ENCODE measurements at places on chromosomes 5 and 9.
A peak's percentile ranks its signal among the peaks of the same experiment; 100 is the strongest.

- no peak for DNase-seq
Observed at GRCh38 chr5:13246053-13246452, 698.4 kb downstream of the DNAH5 start.

- DNase-seq = no peak
Observed at GRCh38 chr9:115914291-115914690, 239.3 kb upstream of the PAPPA start.

DNA sequence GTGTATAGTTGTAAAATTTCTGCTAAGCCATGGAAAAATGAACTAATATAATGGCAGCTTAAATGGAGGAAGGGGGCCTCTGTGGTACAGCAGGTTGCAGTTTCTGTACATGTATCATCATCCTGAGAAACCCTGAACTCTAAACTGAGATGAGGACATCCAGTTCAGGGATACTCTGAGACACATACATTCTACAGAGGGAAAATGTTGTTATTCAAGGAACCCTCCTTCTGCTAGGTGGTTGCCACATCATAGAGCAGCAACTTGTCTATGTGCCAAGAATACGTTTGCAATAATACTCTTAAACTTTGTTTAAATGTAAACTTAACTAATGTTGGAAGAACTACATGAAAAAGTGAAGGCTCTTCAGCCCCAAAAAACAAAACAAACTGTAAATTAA is 1310.8 kb upstream of the WWC1 start:
- DNase-seq = no peak

DNA sequence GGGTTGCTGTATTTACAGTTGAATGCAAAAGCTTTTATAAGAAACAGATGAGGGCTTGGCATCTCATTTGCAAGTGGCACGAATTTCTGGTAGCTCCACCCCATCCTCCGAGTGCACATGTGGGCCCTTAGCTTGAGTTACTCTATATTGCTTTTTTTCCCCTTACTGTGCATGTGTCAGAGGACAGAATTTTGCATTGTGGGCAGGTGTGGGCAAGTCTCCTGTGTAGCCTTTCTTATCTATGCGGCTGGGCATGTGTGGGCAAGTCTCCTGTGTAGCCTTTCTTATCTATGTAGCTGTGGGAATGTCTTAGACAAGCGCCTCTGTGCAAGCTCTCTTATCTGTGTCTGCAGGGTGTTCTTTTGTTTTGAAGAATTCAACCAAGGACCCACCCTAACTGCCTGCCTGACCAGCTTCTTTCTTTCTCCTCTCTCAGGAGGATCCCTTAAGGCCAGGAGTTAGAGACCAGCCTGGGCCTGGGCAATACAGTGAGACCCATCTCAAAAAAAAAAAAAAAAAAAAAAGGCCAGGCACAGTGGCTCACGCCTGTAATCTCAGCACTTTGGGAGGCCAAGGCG is 34.1 kb upstream of the SIL1 start:
- no peak for DNase-seq

- no peak for DNase-seq
Observed at GRCh38 chr5:154758977-154759376, 3.8 kb downstream of the LARP1 start.

DNA sequence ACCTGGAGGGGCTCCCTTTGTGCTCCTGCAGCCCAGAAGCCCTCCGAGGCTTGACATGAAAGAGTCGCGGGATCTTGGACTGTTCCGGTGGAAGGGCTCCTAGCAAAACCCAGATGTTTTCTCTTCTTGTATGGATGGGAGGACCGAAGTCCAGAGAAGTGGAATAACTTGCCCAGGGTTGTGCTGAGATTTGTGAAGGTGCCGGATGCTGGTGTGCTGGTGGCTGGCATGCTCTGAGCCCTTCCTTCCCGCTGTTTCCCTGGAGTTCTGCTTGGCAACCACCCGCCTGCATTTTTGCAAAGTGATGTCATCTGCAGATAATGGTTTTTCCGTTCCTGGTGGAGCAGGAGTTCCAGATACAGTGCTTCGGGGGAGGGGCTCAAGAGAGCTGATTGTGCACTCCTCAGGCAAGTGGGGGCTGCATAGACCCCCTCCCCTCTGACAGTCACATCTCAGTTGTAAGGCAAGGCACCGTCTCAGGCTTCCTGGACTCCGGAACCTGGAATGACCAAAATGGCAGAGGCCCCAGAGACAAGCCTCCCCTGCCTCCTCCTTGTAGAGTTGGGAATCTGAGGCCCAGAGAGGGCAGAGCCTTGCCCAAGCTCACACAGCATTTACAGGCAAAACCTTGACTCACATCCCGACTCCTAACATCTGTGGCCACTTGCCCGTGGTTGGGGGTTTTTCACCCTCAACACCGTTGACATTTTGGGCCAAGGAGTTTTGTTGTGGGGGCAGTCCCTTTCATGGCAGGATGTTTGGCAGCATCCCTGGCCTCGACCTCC is 157.0 kb downstream of the RGS3 start:
- peak; percentile 86 for DNase-seq

GRCh38 chr5:91438871-91439270 is 55.8 kb upstream of the ARRDC3 start:
- DNase-seq = no peak

GRCh38 chr9:129816501-129817435 is 7.2 kb downstream of the TOR1A start:
- DNase-seq = no peak

DNA sequence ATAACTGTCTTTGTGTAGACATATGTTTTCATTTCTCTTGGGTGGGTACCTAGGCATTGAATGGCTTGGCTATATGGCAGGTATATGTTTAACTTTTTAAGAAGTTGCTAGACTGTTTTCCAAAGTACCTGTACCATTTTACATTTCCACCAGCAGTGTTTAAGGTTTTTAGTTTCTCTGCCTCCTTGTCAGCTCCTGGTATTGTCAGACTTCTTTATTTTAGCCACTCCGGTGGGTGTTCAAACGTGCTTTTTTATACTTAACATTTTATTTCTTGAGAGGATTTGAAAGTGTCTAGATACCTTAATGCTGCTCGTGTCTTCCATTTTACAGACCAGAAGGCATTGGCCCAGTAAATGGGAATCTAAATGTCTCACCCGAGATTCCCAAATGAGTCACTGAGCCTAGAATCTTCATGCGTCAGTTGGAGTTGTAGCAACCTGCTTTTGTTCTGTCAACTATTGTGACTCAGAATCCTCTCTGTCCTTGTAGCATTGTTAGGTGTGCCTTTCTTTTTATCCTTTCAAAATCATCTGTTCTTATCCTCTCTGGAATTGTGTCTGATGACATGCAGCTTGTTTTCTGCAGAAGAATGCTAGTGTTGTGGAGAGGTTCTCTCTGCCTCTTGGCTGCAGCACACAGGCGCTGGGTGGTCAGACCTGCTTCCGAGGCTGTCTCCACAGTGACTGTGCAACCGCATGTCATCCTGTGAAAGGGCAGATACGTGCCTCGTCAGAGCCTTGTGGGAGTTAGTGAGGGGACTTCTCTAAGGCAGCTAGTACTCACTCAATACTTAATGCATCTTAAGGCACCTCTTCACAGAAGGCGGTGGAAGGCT is 291.8 kb downstream of the AOPEP start:
- DNase-seq = peak; percentile 87

GRCh38 chr5:173660481-173661280 is 44.2 kb upstream of the BOD1 start:
- DNase-seq = no peak

GRCh38 chr5:149679876-149680809 is 50.0 kb upstream of the PPARGC1B start:
- DNase-seq = no peak

DNA sequence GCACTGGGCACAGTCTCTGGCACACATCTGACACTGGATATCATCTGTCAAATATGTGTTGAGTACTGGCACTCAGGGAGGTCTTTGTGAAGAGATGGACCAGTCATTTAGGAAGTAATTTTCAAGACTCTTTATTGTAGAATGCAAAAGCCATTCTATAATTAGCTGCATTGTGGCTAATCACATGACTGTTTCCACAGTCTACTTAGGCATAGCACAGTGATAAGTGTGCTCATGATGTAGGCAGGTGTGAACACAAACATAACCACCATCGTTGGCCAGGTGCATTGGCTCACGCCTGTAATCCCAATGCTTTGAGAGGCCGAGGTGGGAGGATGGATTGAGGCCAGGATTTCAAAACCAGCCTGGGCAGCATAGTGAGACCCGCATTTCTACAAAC is 62.2 kb downstream of the CFAP77 start:
- no peak for DNase-seq

DNA sequence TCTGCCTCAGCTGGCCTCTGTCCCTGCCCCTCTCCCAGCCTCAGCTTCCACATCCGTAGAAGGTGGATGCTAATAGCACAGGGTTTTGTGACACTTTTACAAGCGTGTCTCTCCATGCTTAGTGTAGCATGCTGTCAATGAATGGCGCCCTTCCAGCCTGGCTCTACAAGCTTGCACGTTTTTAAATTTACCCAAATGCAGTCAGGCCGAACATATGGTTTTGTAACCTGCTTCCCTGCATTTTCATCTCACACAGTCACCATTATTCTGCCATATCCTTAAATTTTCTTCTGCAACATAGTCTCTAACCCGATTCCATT is 28.8 kb downstream of the FAM163B start:
- DNase-seq = no peak

- DNase-seq = no peak
Observed at GRCh38 chr9:125495172-125496119, 211.6 kb downstream of the MAPKAP1 start.

DNA sequence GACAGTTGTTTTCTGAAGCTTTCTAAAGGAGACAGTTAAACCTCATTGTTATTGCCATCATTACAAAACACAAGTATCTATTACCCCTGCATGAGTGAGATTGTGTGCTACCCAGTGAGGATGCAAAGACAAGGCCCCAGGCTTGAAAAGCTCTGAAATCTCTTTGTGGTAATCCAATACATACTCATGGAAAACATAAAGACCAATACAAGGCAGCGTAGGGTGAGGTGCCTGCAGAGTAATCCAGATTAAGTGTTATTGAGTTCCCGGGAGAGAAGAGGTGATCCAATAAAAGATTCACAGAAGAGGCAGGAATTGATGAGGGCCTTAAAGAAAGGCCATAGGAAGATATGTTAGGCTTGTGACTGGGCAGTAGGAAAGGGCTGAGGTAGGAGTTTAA is 150.1 kb downstream of the MEF2C start:
- no peak for DNase-seq

- DNase-seq = no peak
Observed at GRCh38 chr5:56633950-56634349, 181.4 kb upstream of the MAP3K1 start.

GRCh38 chr9:127096208-127096607 is 26.2 kb downstream of the ANGPTL2 start:
- no peak for DNase-seq

GRCh38 chr9:98808875-98809274 is 1.4 kb downstream of the GALNT12 start:
- DNase-seq = no peak

DNA sequence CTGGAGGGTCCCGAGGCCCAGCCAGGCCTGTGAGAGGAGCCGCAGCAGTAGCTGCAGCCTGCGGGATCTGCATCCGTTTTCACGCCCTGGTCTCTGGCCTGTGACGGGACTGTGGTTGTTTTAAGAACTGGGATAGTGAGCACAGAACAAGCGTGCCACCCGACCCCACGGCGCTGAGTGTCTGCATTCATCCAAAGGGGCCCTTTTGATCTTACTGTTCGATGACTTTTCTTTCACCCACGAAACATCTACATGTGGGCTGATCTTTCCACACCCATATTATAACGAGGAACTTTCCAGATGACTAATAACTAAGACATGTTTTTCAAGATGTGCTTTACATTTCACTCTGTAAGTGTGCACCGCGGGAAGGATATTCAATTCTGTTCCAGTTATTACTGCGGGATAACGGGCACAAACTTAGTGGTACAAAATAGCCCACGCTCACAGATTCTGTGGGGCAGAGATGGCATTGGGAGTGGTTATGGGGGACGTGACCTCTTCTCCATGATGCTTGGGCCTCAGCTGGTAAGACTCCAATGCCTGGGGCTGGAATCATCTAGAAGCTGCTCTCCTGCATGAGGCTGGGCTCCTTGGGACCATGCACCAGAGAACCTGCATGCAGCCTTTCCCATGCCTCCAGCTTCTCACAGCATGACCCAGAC is 165.0 kb downstream of the SYK start:
- DNase-seq = no peak

DNA sequence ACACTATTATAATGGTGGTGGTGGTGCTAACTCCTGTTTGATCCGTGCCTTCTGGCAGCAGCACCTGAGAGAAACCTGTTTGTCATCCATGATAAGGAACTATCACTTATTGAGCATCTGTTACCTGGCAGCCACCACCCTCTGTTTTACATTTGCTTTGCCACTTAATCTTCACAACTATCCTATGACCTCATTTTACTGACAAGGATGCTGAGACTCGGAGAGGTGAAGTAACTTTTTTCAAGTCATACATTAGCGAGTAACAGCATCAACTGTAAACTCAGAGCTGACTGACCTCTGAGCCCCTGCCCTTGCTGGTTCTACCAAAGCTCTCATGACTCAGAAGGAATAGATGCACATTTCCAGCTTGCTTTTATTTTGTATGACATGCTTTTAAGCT is 81.1 kb downstream of the EGFLAM start:
- no peak for DNase-seq

DNA sequence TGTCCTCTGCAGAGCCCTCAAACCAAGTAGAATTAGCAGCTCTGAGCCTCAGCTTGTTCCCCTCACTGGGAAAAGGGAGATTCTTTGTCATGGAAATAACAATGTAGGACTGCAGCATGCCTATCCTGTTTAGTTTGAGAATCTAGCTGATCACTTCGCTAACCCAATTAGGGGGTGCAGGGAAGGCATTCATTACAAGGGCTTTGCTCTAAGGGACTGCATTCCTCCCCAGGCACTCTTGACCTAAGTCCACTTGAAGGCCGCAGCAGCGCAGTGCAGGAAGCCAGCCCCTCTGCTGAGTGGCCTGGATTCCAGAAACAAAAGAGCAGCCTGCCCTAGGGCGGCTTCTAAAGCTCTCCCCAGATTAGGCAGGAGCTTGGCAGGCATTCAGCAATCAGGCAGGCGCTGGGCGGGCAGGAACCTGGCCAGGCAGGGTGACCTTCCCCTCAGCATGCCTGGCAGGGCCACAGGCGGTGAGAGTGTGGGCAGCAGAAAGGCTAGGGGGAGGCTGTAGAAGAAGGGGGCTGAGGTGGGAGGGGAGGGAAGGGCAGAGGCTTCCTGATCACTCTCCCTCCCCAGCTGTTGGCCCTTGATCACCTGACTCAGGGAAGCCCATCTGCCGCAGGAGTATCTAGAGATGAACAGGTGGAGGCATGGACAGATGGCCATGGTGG is 24.8 kb downstream of the CCNJL start:
- no peak for DNase-seq

DNA sequence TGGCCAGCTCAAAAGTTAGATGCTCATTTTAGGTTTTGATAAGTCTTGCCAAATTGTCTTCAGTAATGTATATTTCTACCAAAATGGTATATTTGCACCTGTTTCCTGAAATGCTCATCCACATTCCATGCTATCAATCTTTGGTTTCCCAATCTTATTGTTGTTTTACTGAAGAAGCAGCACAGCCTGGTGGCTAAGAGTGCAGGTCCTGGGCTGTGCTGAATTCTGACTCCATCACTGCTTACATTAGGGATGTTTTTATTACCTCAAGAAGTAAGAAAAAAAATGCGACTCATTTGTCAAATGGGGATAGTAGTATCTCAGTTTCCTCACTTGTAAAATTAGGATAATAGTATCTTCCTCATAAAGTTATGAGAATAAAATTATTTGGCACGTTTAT is 13.6 kb upstream of the S100Z start:
- no peak for DNase-seq

- no peak for DNase-seq
Observed at GRCh38 chr9:23497137-23497504, 328.9 kb downstream of the ELAVL2 start.
